ENCODE measurements at places on chromosomes 2 and 18. TPM values are rescaled to one million over a fixed set of nuclear protein-coding genes. Genes with fewer than 3 reads are reported as not detected.

DNA sequence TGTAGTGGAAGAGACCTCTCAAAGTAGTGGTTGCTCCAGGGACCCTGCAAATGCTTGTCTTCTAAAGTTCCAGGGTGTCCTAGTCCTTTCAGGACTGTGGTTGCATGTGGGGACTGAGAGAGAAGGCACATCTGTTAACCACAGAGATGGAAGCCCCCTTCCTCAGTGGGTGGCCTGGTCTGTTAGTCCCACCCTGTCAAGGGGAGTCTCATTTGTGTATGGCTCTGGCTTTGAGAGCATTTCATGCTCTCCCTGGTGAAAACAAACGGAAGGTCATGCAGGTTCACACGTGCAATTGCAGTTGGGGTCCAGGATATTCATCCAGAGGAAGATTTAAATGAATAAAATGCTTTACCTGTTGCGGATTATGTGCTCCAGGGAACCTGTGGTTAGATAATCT is 219.6 kb downstream of the PRKCE start:
- no peak for DNase-seq

DNA sequence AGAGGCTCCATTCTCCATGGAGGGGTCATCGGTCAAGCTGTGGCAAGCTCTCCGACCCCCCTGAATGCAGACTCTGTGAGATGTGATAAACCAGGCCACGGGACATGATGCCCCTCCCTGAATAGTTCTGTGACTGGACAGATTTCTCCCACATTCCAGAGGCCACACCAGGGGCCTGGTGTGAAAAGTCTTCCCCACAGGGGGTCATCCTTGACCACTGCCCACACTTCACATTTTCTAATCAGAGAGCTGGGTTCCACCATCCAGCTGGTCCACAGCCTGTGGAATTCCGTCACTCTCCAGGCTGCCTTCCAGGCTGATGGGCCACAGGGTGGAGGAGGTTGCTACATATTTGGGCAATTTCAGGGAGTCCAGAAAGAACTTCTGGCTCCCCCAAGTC is 51.3 kb upstream of the CYRIA start:
- no peak for DNase-seq

KCNF1 gene
- not detected for total RNA-seq

DNA sequence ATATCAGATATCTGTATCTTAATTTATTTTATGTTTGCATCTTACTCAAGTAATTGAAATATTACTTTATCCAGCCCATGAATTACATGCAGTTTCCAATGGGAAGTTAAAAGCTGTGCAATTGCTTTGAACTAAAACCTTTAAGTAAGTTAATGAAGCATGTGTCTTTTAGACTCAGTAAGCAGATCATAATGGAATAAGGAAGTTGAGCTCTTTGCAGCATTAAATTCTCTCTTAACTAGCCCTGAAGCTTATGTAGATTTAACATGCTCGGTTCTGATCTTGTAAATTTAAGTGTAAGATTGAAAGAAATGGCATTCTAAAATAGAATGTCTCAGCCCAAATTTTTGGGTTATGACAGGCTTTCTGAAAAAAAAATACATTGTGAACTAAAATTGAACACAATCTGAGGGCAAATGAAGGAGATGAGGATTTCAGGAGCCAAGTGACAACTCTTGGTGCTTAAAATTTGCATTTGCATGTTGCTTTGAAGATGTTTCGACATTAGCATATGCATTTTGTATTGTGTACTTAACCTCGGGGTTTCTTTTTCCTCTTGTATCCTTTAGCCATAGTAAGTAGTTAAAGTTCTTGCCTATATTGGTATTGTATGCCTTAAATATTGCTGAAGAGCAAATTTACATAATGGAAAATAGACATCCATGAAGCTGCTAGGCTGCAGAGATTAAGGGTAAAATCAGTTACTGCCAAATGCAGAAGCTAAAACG is 297.8 kb upstream of the KCNJ3 start:
- DNase-seq = no peak

DSC3 gene
- not detected for total RNA-seq

DNA sequence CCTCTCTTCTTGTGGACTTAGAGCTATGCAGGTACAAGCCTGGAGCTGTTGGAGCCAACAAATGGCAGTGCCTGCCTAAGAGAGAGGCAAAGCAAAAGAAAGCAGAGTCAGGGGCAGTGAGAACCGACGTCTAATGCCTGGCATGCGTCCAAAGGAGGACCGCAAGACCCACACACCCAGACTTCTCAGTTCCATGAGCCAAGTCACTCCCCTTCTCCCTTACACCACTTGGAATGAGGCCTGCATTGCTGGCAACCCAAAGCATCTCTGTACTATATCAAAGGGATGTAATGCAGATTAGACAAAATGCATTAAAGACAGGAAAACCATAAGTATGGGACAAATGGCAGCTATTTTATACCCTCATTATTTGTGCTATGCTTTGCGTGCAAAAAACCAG is 49.9 kb upstream of the RNU4ATAC start:
- no peak for DNase-seq

NABP1 gene
- 75.9 TPM for total RNA-seq

KCNJ13 gene
- total RNA-seq = not detected

DNA sequence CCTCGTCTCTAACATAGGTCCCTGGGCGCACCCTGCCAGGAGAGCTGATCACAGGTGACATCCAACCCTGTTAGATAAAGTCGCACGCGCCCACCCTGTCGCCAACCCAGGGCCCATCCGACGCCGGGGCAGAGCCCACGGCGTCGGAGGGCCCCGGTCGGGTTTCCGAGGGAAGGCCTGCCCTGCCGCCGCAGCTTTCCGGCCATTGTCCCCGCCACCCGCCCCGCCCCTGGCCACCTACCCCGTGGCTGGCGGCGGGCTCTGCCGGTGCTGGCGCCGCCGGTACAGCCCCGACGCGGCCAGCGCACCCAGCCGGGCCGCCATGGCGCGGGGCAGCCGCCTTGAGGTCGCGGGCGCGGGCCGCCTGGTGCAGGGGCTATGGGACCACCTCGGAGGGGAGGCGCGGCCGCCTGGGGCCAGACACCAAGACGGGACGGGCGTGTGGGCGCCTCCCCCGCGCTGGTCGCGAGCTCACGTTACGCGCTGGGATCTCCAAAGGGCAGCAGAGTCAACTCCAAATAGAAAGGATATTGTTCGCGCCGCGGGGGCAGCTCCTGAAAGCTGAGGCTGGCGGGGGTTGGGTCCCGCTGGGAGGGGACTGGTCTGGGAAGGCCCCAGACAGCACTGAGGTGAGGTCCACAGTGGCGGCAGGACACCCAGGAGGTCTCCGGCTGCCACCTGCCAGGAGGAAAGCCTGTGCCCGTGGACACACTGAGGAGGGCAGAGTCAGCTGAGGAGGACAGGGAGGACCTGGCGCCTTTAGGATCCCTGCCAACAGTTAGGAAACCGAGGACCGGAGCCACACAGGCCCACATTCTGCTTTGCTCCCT is 11.1 kb downstream of the LIMS2 start:
- no peak for DNase-seq

GRCh38 chr18:31030574-31031278 is 11.8 kb downstream of the DSC3 start:
- DNase-seq = no peak

DNA sequence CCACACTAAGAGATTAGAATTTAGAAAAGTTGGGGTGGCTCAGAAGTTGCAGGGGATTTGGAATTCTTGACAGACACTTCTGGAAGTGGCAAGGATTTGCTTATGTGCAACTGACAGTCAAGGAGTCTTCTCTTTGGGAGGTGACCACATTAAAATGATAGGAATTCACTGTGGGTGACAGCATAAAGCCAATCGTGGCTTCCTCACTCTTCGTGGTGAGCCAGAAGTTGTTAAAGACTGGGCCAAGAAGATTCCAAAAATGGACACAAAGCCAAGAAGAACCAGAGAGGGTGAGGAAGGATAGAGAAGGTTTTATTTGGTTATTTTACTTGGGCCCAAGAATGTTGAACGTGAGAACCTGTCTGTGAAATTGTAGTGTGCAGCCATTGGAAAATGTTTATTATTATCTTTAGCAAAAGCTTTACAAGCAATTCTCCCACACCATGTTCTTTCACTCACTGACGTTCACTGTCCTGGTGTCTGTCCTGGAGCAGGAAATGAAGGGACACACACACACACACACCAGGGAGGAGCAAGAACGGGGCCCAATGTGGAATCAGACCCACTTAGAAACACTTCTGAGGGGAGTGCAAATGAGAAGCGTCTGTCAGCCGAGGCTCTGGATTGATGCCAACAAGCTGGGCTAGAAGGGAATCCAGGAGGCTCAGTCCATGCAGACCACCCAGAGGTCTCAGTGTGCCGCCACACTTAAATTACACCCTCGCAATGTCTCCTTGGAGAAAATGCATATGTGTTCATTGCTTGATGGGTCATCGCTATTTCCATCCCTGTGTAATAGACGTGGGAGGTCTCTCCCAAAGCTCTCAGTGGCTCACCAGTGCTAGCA is 37.2 kb downstream of the STEAP3 start:
- DNase-seq = no peak

GRCh38 chr2:202608142-202608852 is 26.5 kb upstream of the FAM117B start:
- no peak for DNase-seq

DNA sequence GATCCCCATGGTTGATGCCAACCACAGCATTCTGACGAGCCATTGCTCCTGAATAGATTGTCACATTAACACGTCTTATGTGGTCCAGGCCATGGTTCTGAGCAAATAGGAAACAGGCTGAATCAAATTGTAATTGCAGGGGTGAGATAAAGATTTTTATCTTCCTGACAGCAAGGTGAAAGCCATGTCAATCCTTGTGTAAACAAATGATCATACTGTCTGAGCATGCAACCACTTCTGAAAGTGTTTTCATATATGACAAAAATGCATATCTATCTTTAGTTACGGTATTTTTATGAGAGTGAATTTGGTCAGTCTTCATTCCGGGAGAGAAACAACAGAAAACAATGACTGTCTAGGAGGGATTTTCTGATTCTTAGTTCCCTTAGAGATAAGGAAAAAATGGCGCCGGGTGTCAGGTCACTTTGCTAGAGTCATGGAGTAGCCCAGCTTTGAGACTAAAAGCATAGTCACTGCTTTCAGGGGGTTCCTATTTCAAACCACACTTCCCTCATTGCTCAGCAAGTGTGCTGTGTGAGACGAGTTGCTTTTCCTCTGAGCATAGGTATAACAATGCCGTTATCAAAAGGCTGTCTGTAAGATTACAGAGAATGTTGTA is 958.9 kb downstream of the DCDC2C start:
- no peak for DNase-seq

- no peak for DNase-seq
Observed at GRCh38 chr2:192579965-192580700, 385.4 kb upstream of the TMEFF2 start.

ARHGAP28 gene
- not detected for total RNA-seq

ONECUT2 gene
- not detected for total RNA-seq

KRTCAP3 gene
- total RNA-seq = 13.9 TPM

DNA sequence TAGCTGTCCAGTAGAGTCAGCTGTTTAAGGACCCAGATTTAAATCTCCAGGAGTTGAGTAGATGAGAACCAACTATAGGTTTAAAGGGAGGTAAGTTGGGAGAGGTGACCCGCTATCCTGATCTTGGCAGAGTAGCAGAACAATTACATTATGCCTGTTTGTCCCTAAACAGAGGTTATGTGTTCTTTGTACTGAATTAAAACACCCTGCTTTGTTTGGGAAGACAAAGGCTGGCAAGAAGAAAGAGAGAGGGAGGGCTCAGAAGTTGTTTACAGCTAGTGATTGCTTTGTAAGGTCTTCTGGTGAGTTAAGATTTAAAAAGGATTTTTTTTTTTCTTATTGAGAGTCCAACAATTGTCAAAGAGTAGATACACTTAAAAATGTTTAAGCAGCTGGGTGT is 37.3 kb downstream of the USP14 start:
- DNase-seq = no peak

- DNase-seq = no peak
Observed at GRCh38 chr18:64668461-64668962, 519.6 kb upstream of the LINC00305 start.

SERPINB12 gene
- total RNA-seq = not detected

All from activated naive CD8-positive, alpha-beta T cell treated with anti-CD3 and anti-CD28 coated beads, Interleukin-2, amount 10 ng/mL, durations not matched to agents 7 days and 5 days (primary cell).